ENCODE measurements at places on chromosomes 4 and X. TPM values are rescaled to one million over a fixed set of nuclear protein-coding genes. Genes with fewer than 3 reads are reported as not detected.

SOWAHB gene
- polyA plus RNA-seq, result 0.28 TPM

HAND2 gene
- polyA plus RNA-seq, result 3.8 TPM

RENBP gene
- 19.3 TPM for polyA plus RNA-seq

SMR3B gene
- polyA plus RNA-seq, result not detected

STK32B gene
- 0.41 TPM for polyA plus RNA-seq

INTS6L gene
- 2.4 TPM for polyA plus RNA-seq

USP17L24 gene
- not detected for polyA plus RNA-seq

SH3D19 gene
- polyA plus RNA-seq, result 163 TPM

MGARP gene
- 0.48 TPM for polyA plus RNA-seq

SCFD2 gene
- 4.1 TPM for polyA plus RNA-seq

SORCS2 gene
- 2.2 TPM for polyA plus RNA-seq

PGAM4 gene
- not detected for polyA plus RNA-seq

PNMA3 gene
- polyA plus RNA-seq, result 0.11 TPM

SAGE1 gene
- not detected for polyA plus RNA-seq

CXorf51B gene
- not detected for polyA plus RNA-seq

TMSB15C gene
- 1.0 TPM for polyA plus RNA-seq

TSPAN6 gene
- polyA plus RNA-seq, result 11.4 TPM

FAM47E gene
- polyA plus RNA-seq, result 3.3 TPM

IL13RA2 gene
- polyA plus RNA-seq, result 0.82 TPM

PCDH19 gene
- polyA plus RNA-seq, result 1.1 TPM

PPEF1 gene
- polyA plus RNA-seq, result 0.22 TPM

SUPT20HL2 gene
- polyA plus RNA-seq, result not detected

SSX1 gene
- not detected for polyA plus RNA-seq

TBC1D9 gene
- polyA plus RNA-seq, result 15.3 TPM

CLIC2 gene
- polyA plus RNA-seq, result 2.0 TPM

NCAPG gene
- 0.67 TPM for polyA plus RNA-seq

CXCL6 gene
- polyA plus RNA-seq, result 13.9 TPM

ATP6AP1 gene
- polyA plus RNA-seq, result 30.9 TPM

AREG gene
- 38.4 TPM for polyA plus RNA-seq

RRH gene
- not detected for polyA plus RNA-seq

NRK gene
- 0.90 TPM for polyA plus RNA-seq

TADA2B gene
- 12.4 TPM for polyA plus RNA-seq

MFAP3L gene
- 0.82 TPM for polyA plus RNA-seq

H2BW2 gene
- not detected for polyA plus RNA-seq

CPE gene
- polyA plus RNA-seq, result 38.2 TPM

Data from adipose tissue (tissue), 3 donors.